ENCODE measurements at places on chromosomes 4 and X. TPM values are rescaled to one million over a fixed set of nuclear protein-coding genes. Genes with fewer than 3 reads are reported as not detected.

The CSAG3 gene
- total RNA-seq: not detected

The GPRIN3 gene
- 3.5 TPM for total RNA-seq

The DYNLT3 gene
- total RNA-seq: 49.9 TPM

The SRPX gene
- 5.9 TPM for total RNA-seq

The CPLX1 gene
- under 0.01 TPM for total RNA-seq

The USP17L29 gene
- not detected for total RNA-seq

The IL2 gene
- total RNA-seq: not detected
